CD4-positive, alpha-beta memory T cell (primary cell): ENCODE measurements at places on chromosomes 16 and 17. TPM values are rescaled to one million over a fixed set of nuclear protein-coding genes. Genes with fewer than 3 reads are reported as not detected.

GRCh38 chr16:65278874-65279273 is 157.0 kb upstream of the CDH11 start:
- DNase-seq = no peak

DHX38 gene
- total RNA-seq = 109 TPM

GRCh38 chr16:2047330-2048115 is at the start of the genes NTHL1 and TSC2:
Gene NTHL1, minus strand, starts transcription at chr16:2047834. Its CDS starts 11 bp downstream, at chr16:2047823.
Gene TSC2, plus strand, starts transcription at chr16:2047985. Its CDS starts 631 bp downstream, at chr16:2048616.
- DNase-seq = peak; percentile 91

DNA sequence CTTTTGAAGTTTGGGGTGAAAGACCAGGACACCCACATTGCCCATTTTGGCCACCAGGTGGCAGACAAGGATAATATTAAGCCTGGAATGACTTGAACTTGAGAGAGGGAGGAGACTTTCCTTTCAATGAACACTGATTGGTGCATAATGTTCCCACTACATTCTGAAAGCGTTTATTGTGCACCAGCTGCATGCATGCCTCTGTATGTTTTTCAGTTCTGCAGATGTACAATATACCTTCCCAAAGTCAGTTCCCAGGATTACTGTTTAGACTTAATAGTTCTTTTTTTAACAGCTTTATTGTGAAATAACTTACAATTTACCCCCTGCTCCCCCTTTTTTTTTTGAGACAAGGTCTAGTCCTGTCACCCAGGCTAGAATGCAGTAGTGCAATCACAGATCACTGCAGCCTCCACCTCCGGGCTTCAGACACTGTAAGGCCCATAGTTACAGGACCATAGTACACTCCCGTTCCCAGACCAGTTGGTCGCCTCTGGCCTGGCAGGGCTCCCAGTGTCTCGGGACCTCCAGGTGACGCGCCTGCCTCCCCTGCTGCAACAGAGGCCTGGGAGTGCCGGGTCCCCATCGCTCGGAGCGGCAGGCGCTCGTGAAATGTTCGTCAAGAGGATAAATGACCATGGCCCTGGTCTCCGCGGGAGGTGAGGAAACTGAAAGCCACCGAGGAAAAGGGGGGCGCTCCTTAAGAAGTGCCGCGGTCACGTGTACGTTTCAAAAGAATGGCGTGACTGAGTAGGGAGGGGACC is 12.2 kb downstream of the CES2 start:
- peak; percentile 77 for DNase-seq

GRCh38 chr17:63448655-63449054 is 2.5 kb upstream of the CYB561 start:
- DNase-seq = no peak

GRCh38 chr17:31391496-31391949 is at the start of gene RAB11FIP4:
Gene RAB11FIP4, plus strand, starts transcription at chr17:31391675. Its CDS starts 178 bp downstream, at chr17:31391853.
- DNase-seq = no peak

KRT14 gene
- not detected for total RNA-seq

GRCh38 chr16:55710466-55710865 is 54.7 kb downstream of the SLC6A2 start:
- no peak for DNase-seq

CAMKK1 gene
- 3.5 TPM for total RNA-seq

DNA sequence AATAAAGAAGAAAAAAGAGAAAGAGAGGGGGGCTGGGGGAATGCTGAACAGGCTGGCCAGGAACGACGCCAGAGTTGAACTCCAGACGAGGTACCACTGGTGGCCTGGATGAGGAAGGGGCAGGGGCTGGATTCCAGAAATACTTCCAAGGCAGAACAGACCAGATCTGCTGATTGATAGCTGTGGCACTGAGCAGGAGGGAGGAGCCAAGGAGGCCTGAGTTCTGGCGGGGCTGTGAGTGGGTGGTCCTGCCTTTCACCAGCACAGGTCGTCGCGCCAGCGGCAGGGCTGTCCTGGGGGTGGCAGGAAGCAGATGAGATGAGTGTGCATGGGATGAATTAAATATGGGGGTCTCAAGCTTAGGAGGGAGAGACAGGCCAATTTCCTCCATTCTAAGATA is 5.5 kb downstream of the CCDC42 start:
- DNase-seq = no peak

- DNase-seq = no peak
These were observed 25.2 kb upstream of the SMPD3 start for GRCh38 chr16:68473358-68474070.

- no peak for DNase-seq
These were observed 21.4 kb downstream of the NF1 start for GRCh38 chr17:31116167-31116566.

DNA sequence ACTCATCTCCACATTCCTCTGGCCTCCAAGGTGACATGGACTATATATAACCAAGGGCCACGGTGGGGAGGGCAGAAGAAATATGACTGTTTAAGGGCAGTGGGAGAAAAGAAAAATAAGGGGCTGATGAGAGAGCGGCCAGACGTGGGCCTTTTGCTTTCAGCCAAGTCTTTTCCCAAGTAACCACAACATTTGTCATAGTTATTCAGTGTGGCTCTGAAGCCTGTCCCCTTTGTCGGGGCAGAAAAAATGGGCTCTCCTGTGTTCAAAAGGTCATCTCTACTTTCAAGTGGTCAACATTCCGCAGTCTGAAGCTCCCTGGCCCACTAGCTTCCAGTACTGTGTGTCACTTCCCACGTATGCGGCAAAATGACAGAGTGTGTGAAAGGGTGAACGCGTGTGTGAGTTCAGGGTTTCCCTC is 245.4 kb downstream of the NTN1 start:
- no peak for DNase-seq

KRTAP1-1 gene
- total RNA-seq = not detected

MAF gene
- total RNA-seq = 73.8 TPM

C16orf74 gene
- total RNA-seq = 11.7 TPM
